ENCODE measurements at places on chromosomes 3 and 15.

- no peak overlapping the region for H3K27ac ChIP-seq
- H3K4me3 ChIP-seq = no peak overlapping the region
- no peaks in the 10 kb centered on the region for H3K27me3 ChIP-seq
- H3K36me3 ChIP-seq = no peaks in the 10 kb centered on the region
- no peaks in the 10 kb centered on the region for H3K4me1 ChIP-seq
Observed at GRCh38 chr15:77475001-77475400, 54.3 kb downstream of the HMG20A start.

- no peaks in the 10 kb centered on the region for H3K27me3 ChIP-seq
- no peaks in the 10 kb centered on the region for H3K36me3 ChIP-seq
- no peak for DNase-seq
- no peak overlapping the region for H3K4me3 ChIP-seq
Observed at GRCh38 chr15:60685346-60685937, 206.5 kb upstream of the ICE2 start.

GRCh38 chr3:16455001-16455400 is 58.5 kb downstream of the RFTN1 start:
- no peaks in the 10 kb centered on the region for H3K4me1 ChIP-seq
- H3K4me3 ChIP-seq = no peak overlapping the region
- no peaks in the 10 kb centered on the region for H3K27me3 ChIP-seq
- DNase-seq = no peak

DNA sequence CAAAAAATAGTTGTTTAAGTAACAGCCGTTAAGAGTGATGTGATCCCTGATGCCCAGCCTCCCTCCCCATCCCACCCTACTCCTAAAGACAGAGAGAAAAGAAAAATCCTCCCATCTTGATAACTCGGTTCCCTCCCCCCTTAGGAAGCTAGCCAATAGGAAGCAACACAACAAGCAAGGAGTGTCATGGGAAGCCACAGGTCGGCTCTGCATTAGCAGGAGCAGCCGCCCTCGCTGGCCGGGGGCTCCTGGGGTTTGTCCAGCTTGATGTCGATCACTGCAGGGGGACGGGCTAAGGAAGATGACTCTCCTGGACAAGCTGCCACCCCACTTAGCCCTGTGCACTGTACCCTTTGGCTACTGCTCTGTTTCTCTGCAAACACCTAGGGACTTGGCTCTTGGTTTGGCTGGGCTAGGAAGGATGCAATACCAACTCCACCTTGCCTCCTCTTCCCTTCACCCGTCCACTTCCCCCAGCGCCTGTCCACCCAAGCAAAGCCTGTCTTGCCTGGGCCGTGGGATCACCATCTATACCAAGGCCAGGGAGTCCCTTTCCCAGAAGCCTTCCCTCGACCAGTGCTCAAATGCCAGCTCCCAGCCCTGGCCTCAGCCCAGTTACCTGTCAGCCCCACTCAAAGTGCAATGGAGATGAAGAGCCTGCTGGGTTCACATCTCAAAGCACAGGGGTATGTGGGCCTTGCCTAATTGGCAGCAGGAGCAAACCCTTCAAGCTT is 23.1 kb downstream of the SRPRB start:
- no peak for DNase-seq
- H3K4me3 ChIP-seq = no peak overlapping the region
- H3K4me1 ChIP-seq = no peaks in the 10 kb centered on the region

- no peak overlapping the region for H3K27ac ChIP-seq
- no peaks in the 10 kb centered on the region for H3K4me1 ChIP-seq
- DNase-seq = no peak
- H3K27me3 ChIP-seq = no peaks in the 10 kb centered on the region
Observed at GRCh38 chr3:69823743-69824142, 84.5 kb downstream of the MITF start.

- H3K4me3 ChIP-seq = no peak overlapping the region
- H3K27ac ChIP-seq = no peak overlapping the region
- DNase-seq = no peak
- no peaks in the 10 kb centered on the region for H3K27me3 ChIP-seq
- no peaks in the 10 kb centered on the region for H3K36me3 ChIP-seq
Observed at GRCh38 chr3:36769926-36770325, 5.6 kb upstream of the DCLK3 start.

DNA sequence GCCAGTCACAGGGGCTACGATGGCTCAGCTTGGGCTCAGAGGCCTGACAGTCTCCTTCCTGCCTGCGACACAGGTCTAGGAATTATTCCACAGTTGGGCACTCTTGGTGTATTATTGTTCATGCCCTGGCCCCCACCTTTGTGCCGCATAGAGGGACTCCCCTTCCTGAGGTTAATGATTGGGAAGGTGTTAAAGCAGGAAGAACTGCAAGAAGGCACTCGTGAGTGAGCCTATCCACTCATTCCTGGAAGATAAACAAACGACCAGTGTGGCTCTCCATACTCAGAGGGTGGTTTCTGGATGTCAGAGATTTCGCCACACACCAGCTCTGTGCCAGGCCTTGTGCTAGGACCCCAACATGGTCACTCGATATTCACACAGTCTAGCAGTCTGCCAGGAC is 12.3 kb downstream of the LIPC start:
- H3K36me3 ChIP-seq = no peaks in the 10 kb centered on the region
- H3K4me3 ChIP-seq = no peak overlapping the region
- no peaks in the 10 kb centered on the region for H3K27me3 ChIP-seq
- DNase-seq = no peak

- peak overlapping the region; percentile 68 for H3K27ac ChIP-seq
- H3K27me3 ChIP-seq = no peaks in the 10 kb centered on the region
- no peak overlapping the region for H3K4me3 ChIP-seq
- peaks cover 7% of the 10 kb centered on the region for H3K4me1 ChIP-seq
Observed at GRCh38 chr3:52052831-52053306, 3.5 kb downstream of the DUSP7 start.

GRCh38 chr3:150365132-150365604 is 42.9 kb upstream of the TSC22D2 start:
- H3K4me1 ChIP-seq = no peaks in the 10 kb centered on the region
- no peak overlapping the region for H3K4me3 ChIP-seq
- DNase-seq = no peak
- no peaks in the 10 kb centered on the region for H3K27me3 ChIP-seq
- no peaks in the 10 kb centered on the region for H3K36me3 ChIP-seq

GRCh38 chr3:48018841-48019240 is 2.6 kb upstream of the MAP4 start:
- H3K36me3 ChIP-seq = no peaks in the 10 kb centered on the region
- peaks cover 4% of the 10 kb centered on the region for H3K4me1 ChIP-seq

- no peaks in the 10 kb centered on the region for H3K36me3 ChIP-seq
- no peak for DNase-seq
- H3K4me1 ChIP-seq = peaks cover 2% of the 10 kb centered on the region
- H3K27me3 ChIP-seq = no peaks in the 10 kb centered on the region
- H3K4me3 ChIP-seq = no peak overlapping the region
- no peak overlapping the region for H3K27ac ChIP-seq
Observed at GRCh38 chr3:31251083-31251482, 281.6 kb upstream of the STT3B start.

DNA sequence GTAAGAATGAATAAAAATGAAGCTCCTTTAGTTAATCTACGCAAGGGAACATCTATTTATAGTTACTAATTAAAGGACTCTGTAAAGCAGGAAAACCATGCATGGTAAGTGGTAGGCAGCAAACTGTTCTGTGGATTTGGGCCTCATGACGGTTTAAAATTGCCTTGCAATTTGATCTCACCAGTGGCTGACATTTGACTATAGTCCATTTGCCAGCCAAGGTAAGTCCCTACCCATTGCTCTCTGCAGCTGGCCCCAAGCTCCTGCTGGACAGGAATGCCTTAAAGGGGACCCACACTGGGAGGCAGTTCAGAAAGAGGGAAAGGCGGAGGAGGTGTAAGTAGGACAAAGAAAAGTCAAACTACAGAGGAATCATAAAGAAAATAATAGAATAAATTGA is 203.3 kb downstream of the PLCL2 start:
- no peaks in the 10 kb centered on the region for H3K27me3 ChIP-seq
- no peaks in the 10 kb centered on the region for H3K36me3 ChIP-seq
- no peak overlapping the region for H3K27ac ChIP-seq
- H3K4me3 ChIP-seq = no peak overlapping the region
- H3K4me1 ChIP-seq = no peaks in the 10 kb centered on the region

GRCh38 chr3:178494386-178494785 is 41.9 kb upstream of the KCNMB2 start:
- H3K27me3 ChIP-seq = no peaks in the 10 kb centered on the region
- H3K36me3 ChIP-seq = no peaks in the 10 kb centered on the region
- no peak overlapping the region for H3K4me3 ChIP-seq
- H3K27ac ChIP-seq = no peak overlapping the region
- DNase-seq = no peak

Measured in prostate gland (tissue), 2 donors.